ENCODE measurements at places on chromosomes 4 and X.

DNA sequence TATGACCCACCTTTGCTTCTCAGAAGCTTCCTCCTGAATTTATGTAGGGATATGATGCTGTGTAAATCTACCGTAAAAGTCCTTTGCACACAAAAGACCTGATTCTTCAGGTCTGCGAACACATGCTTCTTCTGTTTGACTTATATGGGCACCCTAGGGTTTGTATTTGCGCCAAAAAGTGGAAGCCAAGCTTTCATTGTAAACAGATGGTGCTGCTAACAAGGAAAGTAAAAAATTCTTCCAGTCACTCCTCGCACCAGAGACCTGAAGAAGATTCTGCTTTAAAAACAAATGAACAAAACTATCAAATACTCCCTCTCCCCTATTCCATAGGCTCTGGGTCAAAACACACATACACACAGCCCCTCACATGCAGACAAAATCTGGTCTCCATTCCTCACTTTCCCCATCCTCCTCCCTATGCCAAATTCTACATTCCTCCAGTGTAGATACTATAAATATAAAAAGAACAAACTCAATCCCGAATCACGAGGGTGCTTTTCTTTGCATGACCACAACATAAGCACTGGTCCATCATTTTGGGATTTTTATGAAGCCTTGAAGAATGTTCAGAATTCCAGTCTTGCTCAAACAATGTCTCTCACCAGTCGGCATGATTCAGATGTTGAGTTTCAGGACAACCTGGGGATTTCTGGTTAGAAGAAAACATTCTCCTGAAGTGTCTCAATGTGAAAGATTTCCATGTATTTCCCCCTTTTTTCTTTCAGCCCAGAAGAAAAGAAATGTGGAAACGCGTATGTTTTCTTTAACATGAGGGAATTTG lies 125.1 kb downstream of the PALLD start:
- no peak for DNase-seq

DNA sequence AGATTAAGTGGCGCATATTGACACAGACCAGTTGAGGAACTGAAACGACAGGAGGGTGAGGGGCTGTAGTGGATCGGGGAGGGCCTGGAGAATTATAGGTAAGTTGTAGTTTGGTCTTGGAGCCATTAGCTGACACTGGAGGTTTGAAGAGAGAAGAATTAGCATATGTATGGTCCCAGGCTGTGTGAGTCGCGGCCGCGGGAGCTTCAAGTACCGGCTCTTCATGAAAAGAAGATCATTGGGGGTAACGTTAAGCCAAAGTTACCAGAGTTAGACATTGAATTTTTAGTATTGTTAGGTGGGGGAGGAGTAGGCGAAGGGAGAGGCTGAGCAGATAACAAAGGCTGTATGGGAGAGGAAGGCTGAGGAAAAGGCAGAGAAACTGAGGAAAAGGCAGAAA lies 56.5 kb downstream of the ZNF674 start:
- no peak for DNase-seq

- no peak for DNase-seq
Observed at GRCh38 chrX:66049056-66049455, 9.2 kb upstream of the VSIG4 start.

GRCh38 chr4:10245751-10246150 lies 129.2 kb upstream of the WDR1 start:
- DNase-seq, result no peak

DNA sequence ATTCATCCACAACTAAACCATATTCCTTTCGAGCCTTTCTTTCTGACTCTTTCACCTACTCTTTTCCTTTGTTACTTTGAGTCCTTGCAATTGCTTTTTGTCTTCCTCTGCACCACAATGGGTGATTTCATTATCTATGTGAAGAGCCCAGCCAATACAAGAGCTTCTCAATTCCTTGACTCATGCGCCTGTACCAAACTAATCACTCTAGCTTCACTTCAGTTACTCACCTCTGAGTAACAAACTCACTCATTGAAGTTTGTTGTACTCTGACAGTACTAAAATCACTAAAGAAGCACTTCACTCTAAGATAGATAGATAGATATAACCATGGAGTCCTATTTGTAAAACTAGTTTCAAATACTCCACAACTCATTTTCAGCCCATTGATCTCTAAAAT lies 191.7 kb upstream of the EPHA5 start:
- DNase-seq, result no peak

Data from activated naive CD8-positive, alpha-beta T cell treated with anti-CD3 and anti-CD28 coated beads, Interleukin-2, amount 50 U/mL, for 16 hours (primary cell).